ENCODE measurements at places on chromosomes 3 and 15. TPM values are rescaled to one million over a fixed set of nuclear protein-coding genes. Genes with fewer than 3 reads are reported as not detected.

- no peak for DNase-seq
Measured at GRCh38 chr15:62771234-62771633, 271.3 kb upstream of the TPM1 start.

GRCh38 chr3:64327100-64327804, 102.0 kb upstream of the PRICKLE2 start:
- DNase-seq: no peak

DNA sequence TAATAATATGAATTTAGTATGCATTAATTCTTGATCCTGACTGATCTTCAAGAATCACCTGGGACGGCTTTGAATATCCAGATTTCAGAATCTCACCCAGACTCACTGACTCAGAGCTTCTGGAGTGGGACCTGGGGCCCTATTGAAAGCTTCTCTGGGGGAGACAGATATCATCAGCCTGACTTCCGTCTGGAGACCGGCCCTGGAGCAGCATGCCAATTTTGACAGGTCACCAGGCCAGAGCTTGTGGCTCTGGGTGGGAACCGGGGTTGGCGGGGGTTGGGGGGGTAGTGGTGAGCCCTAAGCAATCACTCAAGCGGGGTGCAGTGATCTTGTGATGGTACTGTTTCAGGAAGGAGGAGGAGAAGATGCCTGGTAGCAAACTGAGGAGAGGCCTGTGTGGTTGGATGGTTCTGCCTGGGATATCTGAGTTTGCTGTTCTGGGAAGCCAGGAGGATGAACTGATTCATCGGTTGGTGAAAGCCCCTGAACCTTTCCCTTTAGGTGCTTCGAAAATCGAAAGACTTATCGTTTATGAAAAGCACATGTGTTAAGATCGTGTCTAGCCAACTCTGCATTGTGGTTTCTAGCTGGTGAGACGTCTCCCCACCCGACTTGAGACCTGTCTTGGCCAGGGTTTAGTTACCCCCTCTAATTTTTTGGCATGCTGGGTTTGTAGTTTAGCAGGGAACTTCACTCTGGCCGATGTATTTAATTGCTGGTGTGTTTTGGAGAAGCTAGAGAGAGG, 263.9 kb upstream of the C2CD4B start:
- DNase-seq: no peak

GRCh38 chr15:88323468-88323867, 66.9 kb upstream of the NTRK3 start:
- no peak for DNase-seq

DNA sequence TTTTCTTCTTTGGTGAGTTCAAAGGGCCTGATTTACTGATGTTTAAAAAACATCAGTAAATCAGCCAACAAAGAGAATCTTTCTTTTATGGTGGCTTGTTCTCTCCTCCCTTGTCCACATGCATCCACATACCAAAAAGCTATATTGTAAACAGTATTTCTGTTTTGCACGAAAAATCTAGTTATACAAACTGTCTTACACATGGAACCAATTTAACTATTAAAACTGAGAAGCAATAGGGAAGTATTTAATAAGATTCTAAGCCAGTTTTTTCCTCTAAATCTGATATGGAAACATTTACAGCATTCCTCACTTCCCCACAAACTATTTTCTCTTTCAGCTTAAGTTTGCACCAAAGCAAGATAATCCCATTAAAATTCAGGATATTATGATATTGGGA, 110.8 kb upstream of the ICE2 start:
- DNase-seq: no peak

- DNase-seq: peak; percentile 42
Measured at GRCh38 chr15:51155016-51155580, 60.4 kb upstream of the TNFAIP8L3 start.

DNA sequence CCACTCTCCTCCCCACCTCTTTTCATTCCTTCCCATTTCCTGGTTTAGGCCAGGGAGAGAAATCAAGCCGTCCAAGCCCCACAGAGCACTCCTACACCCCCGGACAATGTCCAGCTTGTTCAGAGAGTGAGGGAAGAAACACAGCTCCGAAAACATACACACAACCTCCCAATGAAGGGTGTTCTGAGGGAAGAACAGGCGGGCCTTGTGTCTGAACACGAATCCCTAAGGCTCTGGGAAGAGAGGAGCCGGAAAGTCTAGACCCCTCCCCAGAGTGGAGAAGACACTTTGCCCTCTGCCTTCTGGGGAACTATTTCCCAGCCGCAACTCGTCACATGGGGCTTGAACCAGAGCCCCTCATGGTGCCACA, 30.5 kb downstream of the ACAN start:
- DNase-seq: no peak

DNA sequence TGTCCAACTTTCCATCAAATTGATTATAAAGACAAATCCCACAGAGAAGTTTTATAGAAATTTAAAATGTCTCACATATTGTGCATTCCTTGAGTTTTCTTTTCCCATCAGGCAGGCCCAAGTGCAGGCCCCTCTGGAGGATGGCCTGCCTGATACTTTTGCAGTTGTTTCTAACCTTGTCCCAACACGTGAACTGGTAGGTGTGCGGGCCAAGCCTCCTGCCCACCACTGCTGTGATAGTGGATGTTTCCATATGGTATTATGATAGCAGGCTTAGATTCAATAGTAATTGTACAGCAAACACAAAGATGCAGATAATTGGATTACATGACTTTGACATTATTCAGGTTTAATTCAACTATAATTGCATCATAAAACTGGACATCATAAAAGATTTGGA, 1.4 kb downstream of the P2RY12 start:
- DNase-seq: no peak

DNA sequence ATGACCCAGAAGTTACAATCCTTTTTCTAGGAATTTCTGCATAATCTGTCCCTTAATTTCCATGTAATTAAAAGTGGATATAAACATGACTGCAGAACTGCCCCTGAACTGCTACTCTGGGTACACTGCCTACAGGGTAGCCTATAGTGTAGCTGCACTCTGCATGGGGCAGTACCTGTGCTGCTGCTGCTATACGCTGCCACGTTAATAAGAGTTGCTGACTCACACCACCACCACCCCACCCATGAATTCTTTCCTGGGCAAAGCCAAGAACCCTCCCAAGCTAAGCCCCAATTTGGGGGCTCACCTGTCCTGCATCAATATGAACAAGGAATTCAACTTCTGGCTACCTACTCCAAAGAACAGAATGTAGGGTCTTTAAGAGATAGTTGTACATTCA, 13.9 kb downstream of the HDGFL3 start:
- no peak for DNase-seq

DNA sequence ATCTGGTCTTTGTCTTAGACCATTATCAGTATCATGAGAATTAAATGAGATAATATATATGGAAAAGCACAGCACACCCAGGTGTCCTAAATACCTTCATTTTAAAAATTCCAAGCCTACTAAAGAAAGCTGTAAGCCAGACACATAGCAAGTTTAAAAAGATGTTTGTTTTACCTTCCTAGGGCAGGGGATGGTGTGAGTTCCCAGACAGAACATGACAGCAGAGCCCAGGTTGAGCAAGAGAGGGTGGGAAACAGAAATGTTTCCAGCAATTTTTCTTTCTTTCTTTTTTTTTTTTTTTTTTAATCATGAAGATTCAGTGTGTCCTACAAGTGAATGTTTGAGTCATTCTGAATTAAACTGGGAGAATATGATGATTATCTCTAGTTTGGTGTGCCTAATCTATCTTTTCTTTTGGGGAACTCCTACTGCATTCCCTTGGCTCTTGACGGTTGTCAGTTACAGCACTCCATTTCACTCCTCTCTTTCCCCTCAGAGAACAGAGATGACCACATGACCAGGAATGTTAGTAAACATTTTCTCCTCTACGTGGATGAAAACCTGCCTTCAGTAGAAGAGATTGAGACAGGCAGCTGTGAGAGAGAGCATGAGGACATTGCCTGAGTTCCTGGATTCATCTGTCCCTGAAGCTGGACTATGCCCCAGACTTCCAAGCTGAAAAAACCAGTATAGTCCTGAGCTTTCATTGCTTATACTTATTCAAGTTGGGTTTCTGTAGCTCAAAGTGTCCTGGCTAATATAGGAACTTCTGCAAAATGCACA, 54.5 kb upstream of the ARL14 start:
- DNase-seq: no peak

DNA sequence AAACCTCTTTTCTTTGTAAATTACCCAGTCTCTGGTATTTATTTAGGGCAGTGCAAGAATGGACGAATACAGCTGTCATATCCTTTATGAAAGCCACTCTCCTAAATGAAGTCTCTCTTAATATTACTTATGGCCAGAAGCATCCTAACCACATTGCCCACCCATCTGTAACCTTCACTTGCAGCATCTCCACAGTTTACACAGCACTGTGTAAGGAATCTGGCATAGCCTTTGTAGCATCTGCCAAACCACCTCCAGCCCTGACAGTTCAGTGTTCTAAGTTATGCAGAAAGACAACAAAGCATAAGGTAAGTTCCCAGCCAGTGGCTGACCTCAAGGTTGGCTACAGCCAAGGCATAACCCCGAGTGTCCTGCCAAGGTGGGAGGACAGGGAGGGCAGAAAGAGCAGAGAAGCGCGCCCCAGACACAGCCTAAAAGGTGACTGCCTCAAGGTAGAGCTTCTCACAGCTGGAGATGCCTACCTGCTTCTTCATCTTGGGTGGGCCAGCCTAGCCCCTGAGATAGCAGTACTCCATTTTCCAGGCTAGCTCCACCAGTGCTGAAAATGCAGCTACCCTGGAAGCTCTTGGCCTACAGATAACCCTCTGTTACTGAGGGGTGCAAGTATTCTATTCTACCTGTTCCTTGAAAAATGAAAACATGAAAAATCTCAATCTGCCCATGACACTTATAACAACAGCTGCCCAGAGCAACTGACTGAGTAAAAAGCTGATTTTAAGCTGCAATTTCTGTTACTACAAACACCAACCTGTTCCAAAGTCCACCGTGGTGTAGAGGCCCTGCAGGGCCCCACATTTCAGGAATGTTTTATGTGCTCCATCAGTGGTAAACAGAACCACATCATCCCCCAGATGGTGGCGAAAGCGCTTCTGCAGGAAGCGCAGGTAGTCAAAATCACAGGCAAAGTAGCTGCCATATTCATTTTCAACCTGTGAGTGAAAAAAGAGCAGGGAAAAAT, 39.3 kb downstream of the GLB1 start:
- no peak for DNase-seq

- DNase-seq: no peak
Measured at GRCh38 chr3:134033315-134033996, 3.7 kb upstream of the SLCO2A1 start.

- DNase-seq: peak; percentile 51
Measured at GRCh38 chr3:136195258-136196063, 674 bp downstream of the MSL2 start.

GRCh38 chr3:65181391-65181871, 493.6 kb upstream of the ADAMTS9 start:
- no peak for DNase-seq

DNA sequence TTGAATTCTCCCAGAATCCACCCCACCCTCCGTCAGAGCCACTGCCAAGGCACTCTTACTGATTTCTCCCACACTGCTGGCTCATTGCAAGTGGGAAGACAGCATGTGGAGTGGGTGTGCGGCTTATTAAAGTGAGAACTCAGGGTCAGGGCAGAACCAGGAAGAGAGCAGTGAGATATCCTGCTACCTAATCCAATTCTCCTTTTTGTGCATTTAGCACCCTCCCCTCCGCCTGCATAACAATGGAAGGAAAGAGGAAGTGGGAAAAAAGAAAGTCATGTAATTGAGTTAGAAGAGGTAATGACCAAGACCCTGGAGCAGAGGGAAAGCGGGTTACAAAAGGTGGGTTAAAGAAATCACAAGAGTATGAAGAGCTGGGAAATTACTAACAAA, 27.8 kb upstream of the PIK3CB start:
- no peak for DNase-seq

- peak; percentile 79 for DNase-seq
Measured at GRCh38 chr3:90015688-90016356, 908.4 kb downstream of the EPHA3 start.

Gene UCN2
- 0.81 TPM for total RNA-seq

Gene SLC12A8
- 11.7 TPM for total RNA-seq

Gene CHRM5
- 0.04 TPM for total RNA-seq
